ENCODE measurements at places on chromosomes 5 and 9.

DNA sequence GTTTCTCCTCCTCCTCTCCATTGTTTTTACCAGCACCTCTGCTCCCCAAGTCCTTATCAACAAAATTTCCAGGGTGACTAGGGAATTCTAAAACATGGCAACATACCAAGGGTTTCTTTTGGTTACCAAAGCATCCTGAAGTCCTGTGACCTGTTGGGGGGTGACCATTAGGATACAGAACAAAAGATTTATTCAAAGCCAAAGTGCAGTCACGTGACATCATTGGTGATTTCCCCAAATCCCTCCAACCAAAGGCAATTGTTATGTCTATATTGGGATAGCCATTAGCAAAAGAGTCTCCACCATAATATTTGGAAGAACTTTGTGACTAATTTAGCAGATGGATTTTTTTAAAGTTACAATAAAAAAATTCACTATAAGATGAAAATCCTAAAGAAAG lies 168.4 kb downstream of the TRPM6 start:
- no peak for DNase-seq

GRCh38 chr9:26175264-26175663 lies 497.0 kb upstream of the TUSC1 start:
- DNase-seq = no peak

- no peak for DNase-seq
Measured at GRCh38 chr9:114003351-114003750, 74.7 kb downstream of the AMBP start.

GRCh38 chr9:115717298-115717697 lies 436.3 kb upstream of the PAPPA start:
- no peak for DNase-seq

- no peak for DNase-seq
Measured at GRCh38 chr5:97658116-97658900, 475.3 kb upstream of the RIOK2 start.

DNA sequence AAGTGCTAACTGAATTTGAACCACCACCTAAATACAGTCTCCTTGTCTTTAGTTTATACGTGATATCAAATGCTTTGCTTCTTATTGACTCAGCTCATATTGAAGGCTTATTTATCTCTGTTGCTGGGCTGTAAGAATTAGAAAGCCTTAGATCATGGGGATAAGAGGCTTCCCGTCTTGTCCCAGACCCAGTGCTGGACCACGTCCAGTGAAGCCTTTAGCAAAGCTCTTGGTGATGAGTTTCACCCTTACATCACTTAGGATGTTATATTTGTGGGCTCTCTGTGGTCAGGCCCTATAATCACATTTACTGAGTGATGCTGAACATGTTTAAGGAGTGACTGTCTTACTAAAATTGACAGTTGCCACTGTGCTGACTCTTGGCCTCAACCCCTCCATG lies 11.2 kb downstream of the FAM240B start:
- no peak for DNase-seq

GRCh38 chr9:75896193-75896592 lies 5.7 kb downstream of the PCSK5 start:
- DNase-seq = no peak

DNA sequence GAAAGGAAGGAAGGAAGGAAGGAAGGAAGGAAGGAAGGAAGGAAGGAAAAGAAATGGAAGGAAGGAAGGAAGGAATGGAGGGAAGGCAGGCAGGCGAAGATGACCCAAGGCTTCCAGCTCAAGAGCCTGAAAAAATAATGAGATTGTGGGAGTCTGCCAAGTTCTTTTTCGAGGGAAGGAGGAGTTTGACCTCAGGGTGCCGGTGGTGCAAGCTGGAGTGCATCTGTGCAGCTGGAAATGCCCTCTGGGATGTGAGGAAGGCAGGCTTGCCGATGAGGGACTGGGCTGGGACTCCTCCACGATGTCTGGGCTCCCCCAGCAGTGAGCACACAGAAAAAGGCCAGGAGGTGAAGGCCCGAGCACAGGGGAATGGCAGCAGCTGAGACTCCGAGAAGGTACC lies 154.9 kb upstream of the DAPK1 start:
- DNase-seq = no peak

DNA sequence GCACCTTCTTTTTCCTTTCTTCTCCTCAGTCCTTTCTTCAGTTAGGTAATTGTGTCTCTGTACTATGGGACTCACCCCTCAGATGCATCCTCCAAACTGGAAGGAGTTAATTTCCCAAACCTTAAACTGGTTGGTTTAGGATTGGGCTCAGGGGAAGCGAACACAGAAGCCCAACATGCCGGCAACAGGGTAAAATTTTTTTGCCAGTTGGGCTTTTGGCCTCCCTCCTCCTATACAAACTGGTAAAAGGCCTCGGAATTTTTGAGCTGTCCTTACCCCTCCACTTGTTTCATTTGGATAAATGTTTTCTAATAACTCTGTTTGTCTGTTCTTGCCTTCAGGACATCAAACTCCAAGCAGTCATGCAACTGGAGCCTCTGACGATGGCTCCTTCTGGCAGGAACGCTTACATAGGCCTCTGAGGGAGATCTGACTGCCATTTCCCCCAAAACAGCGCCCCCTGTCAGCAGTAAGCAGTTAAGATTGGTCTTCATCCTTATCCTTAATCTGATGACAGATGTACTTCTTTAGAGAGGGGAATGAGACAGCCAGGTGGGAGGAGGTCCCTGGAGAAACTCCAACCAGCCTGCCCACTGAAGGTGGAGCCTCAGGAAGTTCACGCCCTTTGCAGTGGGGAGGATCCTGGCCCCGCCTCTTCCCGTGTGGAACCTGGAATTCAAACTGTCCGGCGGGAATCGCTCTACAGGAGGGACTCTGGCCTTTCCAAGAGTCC lies 57.8 kb upstream of the SPINK5 start:
- no peak for DNase-seq

DNA sequence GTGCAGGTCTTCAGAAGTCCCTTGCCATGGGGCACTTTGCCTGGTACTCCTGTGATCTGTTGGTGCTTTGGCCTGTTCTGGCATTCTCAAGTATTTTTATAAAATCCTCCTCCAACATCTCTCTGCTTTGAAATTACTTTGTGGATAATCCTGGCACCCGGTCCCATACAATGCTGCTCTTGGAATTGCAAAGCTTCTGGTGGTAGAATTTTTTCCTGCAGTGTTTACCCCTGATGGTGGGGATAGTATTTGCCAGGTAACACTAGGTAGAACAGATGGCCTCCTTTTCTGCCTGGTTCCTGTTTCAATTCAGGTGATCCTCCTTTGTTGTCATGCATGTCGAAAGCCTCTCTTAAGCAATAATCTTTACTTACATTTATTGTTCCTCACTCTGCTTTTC lies 109.8 kb upstream of the ATP10B start:
- DNase-seq = peak; percentile 14

DNA sequence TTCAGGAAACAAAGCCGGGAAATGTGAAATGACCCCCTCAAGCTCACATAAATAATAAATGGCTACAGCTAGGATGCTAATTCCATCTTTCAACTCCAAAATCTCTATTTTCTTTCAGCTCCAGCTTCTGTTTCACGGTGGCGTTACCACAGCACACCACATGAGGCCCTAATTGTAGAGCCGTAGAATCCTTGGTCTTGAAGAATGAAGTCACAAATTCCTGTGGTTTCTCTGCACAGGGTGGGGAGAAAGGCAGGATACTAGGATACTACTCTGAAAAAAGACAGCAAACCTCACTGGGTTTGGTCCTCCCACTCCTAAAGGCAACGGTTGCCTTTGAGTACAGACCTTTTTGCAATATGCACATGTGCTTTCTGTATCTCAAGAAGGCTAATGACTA lies 13.9 kb upstream of the RARS1 start:
- DNase-seq = no peak

DNA sequence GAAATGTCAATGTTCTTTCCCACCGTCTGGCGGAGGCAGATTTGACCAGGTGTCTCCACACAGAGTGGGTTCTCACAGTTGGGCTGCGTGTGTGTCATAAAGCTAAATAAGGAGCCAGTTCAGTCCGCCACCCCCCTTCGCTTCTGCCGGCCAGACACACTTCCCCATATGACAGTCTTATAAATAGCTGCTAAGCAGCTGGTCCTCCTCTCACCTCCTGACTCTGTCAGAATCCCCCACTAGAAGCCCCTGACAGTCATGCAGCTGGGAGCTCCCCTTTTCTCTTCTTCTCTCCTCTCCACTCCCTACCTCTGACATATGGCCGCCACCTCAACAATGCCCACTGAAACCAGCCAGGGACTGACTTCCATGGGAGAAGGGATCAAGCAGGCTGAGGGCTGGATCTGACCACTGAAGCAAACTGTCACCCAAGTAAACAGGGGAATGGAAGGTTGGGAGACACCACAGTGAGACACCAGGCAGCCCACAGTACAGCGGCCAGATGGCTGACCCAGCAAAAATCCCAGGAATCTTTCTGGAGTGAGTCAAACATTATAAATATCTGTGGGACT lies 141.9 kb upstream of the EFNA5 start:
- no peak for DNase-seq

DNA sequence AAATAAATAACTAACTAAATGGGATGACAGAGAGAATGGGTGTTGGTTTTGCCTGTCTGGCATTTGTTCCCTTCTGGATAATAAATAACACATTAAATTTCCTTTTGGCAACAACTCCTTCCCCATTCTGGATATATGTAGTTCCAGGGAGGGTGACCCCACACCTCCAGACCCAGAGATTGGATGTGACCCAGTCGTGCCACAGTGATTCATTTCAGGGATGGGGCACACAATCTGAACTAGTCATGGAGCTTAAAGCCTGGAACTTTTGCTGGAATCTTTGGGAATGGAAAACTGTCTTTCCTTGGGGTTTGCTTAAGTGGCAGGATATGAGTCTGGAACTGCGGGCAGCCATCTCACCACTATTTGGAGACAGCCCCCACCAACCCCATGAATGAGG lies 11.3 kb downstream of the KLF9 start:
- no peak for DNase-seq

GRCh38 chr9:10674586-10674985 lies 61.8 kb upstream of the PTPRD start:
- DNase-seq = no peak

- no peak for DNase-seq
Measured at GRCh38 chr9:75105841-75106240, 17.5 kb downstream of the OSTF1 start.

GRCh38 chr5:140563596-140563995 lies 802 bp downstream of the APBB3 start:
- no peak for DNase-seq

DNA sequence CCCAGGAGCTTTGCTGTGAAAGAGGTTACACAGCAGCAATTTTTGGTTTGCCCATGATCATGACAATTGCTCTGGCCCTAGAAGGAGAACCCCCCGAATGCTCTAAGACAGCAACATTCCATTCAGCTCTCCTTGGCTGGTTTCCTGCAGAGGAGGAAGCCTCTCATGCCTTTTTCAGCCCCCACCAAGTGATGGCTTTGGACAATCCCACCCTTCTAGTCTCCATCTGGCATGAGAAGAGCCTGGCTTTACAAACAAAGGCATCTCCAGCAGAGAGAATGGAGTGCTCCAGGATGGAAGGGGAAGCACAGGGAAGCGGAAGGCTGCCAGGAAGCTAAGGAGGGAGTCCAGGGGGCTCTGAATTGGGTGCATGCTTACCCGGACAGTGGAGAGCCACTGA lies 98.4 kb downstream of the CRB2 start:
- DNase-seq = no peak

DNA sequence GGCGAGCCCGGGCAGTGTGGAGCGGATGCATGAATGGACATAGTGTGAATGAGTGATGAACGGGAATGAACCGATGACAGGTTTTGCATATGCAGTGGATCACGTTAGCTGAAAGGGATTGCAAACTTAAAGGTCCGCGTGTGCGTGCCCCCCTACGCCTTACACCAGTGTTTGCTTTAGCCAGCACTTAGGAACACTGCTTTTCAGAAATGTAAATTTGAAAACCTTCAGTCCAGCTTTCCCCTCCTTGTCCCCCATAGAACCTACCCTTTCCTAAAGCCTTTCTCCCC lies 692 bp downstream of the PSAT1 start:
- DNase-seq = no peak

DNA sequence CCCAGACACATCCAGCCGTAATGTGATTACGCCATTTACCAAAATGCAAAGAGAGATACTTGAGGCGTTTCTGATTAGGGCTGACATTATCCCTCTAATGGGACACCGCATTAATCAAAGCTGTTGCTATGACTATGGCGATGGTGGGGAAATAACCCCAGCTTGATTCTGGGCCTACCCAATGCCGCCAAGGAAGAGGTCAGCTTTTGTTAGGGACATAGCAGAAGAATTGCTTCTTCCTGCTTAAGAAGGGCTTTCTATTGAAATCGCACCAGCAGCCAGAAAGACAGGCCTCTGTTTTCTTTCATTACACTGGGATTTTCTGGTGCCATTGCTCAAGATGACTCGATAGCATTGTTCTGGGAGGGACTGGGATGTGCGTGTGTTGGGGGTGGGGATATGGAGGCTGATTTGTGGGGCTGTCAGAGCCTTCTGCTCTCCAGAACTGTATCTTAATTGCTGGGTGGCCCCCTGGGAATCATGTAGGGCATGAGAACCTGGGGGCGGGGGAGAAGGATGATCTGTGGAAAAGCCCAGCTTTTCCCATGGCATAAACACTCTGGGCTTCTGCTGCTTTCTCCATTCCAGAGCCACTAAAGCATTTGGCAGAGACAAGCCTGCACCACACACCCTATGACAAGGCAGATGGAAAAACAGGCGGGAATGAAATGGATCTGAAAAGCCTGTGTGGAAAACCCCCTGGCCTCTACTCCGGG lies 106.5 kb upstream of the RAD23B start:
- peak; percentile 69 for DNase-seq

GRCh38 chr9:126275386-126276001 lies 51.1 kb upstream of the MVB12B start:
- no peak for DNase-seq

- no peak for DNase-seq
Measured at GRCh38 chr5:89878140-89879132, 531.1 kb downstream of the CETN3 start.

DNA sequence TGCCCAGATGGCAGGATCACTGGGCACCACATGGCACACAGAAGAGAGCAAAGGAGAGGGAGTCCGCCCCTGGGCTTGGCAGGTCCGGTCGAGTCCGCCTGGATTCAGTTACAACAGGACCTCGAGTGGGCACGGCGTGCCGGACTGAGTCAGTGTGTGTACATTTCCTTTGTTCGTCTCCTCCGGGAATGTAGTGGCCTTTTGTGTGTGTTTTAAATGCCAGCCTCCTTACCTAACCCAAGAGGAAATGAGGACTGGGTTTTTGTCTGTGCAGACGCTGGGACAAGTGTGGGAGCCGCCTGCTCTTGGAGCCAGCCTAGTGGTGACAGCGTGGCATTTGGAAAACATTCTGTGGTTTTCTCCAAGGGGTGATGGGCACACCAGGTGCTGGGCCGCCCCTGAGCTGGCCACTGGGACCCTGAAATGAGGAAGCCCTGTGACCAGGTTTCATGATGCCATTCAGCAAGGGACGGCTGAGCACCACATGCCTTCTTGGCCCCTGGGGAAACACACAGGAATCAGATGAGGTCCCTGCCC lies 9.6 kb downstream of the NEK6 start:
- DNase-seq = peak; percentile 67

- no peak for DNase-seq
Measured at GRCh38 chr5:54263447-54263846, 46.9 kb downstream of the ARL15 start.
